ENCODE measurements at places on chromosomes 3 and 15. TPM values are rescaled to one million over a fixed set of nuclear protein-coding genes. Genes with fewer than 3 reads are reported as not detected.

The CP gene
- total RNA-seq = 225 TPM

DNA sequence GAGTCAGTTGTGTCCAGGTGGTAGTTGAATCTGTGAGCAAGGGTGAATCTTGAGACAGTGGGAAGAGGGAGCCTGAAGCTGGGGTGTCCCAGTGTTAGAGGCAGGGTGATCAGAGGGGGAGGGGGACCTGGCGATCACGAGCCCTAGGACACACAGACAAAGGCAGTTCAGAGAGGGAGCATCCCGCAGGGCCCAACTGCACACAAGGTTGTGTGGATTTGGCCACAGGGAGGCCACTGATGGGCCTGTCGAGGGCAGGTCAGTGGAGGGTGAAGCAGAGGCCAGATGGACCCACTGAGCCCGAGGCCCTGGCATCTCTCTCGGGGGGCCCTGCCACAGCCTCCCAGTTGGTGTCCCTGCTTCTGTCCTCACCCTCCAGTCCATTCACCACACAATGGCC lies 48.6 kb upstream of the SMAD6 start:
- H3K4me3 ChIP-seq = no peak overlapping the region
- no peaks in the 10 kb centered on the region for H3K36me3 ChIP-seq
- H3K27me3 ChIP-seq = no peaks in the 10 kb centered on the region
- H3K27ac ChIP-seq = no peak overlapping the region

The ETV5 gene
- total RNA-seq = 25.5 TPM

The KIF7 gene
- total RNA-seq = 17.5 TPM

The FBXW12 gene
- not detected for total RNA-seq

GRCh38 chr15:92899601-92899947 lies 550 bp upstream of the CHD2 start:
- no peaks in the 10 kb centered on the region for H3K27me3 ChIP-seq
- H3K27ac ChIP-seq = no peak overlapping the region
- H3K4me3 ChIP-seq = peak overlapping the region; percentile 100
- no peak for DNase-seq
- H3K4me1 ChIP-seq = no peaks in the 10 kb centered on the region

DNA sequence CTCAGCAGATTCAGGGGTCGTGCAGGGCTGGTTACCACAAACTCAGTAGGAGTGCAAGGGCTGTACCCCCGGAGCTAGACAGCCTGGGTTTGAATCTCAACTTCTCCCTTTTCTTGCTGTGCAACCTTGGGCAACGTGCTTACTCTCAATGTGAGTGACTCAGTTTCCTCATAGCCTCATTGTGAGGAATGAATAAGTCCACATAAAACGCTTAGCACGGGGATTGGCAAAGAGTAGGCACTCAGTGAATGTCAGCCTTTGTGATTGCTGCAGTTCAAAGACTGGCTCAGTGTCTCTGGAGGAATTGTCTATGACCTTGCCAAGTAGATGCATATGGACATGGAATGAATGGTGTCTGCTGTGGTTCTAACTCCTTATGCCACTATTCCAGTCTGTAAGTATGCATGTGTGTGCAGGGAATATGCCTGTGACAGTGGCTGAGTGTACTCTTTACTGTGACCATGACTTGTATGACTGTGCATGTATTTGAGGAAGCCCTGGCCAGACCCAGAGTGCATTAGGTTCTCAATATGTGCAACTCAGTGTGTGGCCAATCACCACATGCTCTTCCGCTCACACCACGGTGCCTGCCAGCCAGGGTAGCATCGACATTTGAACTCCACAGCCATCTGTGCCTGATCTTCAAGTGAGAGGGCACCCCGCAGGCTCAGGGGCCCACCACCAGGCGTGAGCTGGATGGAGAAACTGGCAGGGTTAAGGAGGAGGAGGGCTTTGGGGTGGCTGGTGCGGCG lies 900 bp upstream of the HYAL3 start:
- H3K27ac ChIP-seq = peak overlapping the region; percentile 59
- no peak overlapping the region for H3K4me3 ChIP-seq
- DNase-seq = no peak
- H3K27me3 ChIP-seq = no peaks in the 10 kb centered on the region

DNA sequence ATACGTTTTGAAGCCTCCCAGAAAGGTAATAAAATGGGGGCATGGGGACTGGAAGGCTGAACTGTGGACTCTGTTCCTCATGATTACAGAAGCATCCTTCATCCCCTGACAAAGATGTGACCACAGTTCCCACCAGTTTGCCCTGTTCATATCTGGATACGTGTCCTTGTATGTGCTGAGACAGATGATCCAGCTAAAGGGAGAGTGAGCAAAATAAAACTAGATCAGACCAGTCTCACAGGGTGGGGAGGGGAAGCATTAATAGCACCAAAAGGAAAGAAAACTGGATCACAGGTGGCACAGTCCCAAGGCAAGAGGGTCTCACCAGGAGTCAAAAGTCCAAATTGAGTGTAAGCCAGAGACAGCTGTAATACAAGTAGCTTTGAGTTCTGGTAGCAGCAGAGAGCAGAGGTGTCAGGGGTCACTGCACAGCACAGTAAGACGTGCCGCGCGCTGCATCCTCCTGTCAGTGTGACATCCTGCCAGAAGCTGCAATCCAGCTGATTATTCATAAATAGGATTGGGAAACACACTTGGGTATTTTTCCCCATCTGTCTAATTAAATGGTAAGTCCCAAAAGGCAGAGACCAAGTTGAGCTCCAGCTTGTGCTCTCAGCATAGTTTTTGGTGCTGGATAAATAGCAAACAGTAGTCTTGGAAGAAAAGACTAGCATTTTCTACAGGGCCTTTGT lies 560.0 kb upstream of the CFAP20DC start:
- H3K27me3 ChIP-seq = no peaks in the 10 kb centered on the region
- no peak for DNase-seq
- no peak overlapping the region for H3K4me3 ChIP-seq
- no peak overlapping the region for H3K27ac ChIP-seq

GRCh38 chr3:45606991-45607712 lies 12.6 kb downstream of the LIMD1 start:
- no peak overlapping the region for H3K4me3 ChIP-seq
- no peaks in the 10 kb centered on the region for H3K36me3 ChIP-seq
- DNase-seq = no peak
- H3K4me1 ChIP-seq = peaks cover 24% of the 10 kb centered on the region

The KCNMB2 gene
- total RNA-seq = not detected

The STAC gene
- total RNA-seq = 14.2 TPM

The LOXL1 gene
- total RNA-seq = 115 TPM

GRCh38 chr3:197795200-197795599 lies 4.1 kb downstream of the LRCH3 start:
- H3K27ac ChIP-seq = peak overlapping the region; percentile 60
- DNase-seq = no peak
- H3K27me3 ChIP-seq = no peaks in the 10 kb centered on the region
- peaks cover 7% of the 10 kb centered on the region for H3K4me1 ChIP-seq

GRCh38 chr3:102599819-102600576 lies 165.2 kb downstream of the ZPLD1 start:
- no peaks in the 10 kb centered on the region for H3K27me3 ChIP-seq
- no peak overlapping the region for H3K4me3 ChIP-seq
- H3K36me3 ChIP-seq = no peaks in the 10 kb centered on the region
- H3K27ac ChIP-seq = no peak overlapping the region

The SPTSSB gene
- 0.39 TPM for total RNA-seq

DNA sequence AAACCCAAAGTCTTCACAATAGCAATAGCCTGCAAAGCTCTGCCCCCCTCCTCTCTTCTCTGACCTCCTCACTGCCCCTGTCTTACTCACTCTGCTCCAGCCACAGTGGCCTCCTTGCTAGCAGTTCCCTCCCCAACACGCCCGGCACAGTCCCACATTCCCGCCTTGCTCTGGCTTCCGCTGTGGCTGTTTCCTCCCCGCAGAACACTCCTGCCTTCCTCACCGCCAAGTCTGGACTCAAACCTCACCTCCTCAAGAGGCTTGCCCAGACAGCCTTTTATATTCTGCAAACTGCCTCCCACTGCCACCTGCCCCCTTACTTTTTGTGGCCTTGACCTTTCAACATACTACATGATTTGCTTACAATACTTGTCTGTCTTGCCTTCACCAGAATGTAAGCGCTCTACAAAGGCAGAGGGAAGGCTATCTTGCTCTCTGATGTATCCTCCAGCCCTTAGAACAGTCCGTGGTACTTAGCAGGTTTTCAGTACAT lies 406 bp upstream of the MPI start:
- no peak overlapping the region for H3K27ac ChIP-seq
- no peaks in the 10 kb centered on the region for H3K36me3 ChIP-seq
- peak; percentile 82 for DNase-seq
- H3K4me3 ChIP-seq = peak overlapping the region; percentile 2

DNA sequence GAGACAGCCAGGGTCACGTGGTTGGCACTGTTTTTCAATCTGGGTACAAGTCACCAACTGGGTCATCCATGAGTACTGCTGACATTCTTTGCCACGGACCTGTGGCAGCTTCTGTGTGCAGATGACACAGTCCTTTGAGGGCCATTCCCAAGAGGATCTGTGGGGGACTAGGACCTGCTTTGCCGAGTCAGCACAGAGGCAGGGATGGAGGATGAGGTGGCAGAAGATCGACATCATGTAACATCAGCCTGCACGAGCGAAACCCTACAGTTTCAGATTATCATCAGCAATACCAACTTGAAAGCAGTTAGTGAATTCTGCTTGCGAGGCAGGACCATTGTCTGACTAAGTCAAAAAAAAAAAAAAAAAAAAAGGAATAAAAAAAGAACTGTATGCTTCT lies 227.7 kb downstream of the FOXP1 start:
- DNase-seq = no peak
- no peaks in the 10 kb centered on the region for H3K36me3 ChIP-seq
- no peaks in the 10 kb centered on the region for H3K27me3 ChIP-seq
- no peak overlapping the region for H3K27ac ChIP-seq

GRCh38 chr15:78455749-78456148 lies 17.7 kb downstream of the IREB2 start:
- H3K27ac ChIP-seq = no peak overlapping the region
- H3K4me3 ChIP-seq = no peak overlapping the region
- H3K36me3 ChIP-seq = no peaks in the 10 kb centered on the region
- no peaks in the 10 kb centered on the region for H3K27me3 ChIP-seq

GRCh38 chr3:11613851-11614487 lies 29.7 kb downstream of the VGLL4 start:
- no peaks in the 10 kb centered on the region for H3K27me3 ChIP-seq
- DNase-seq = no peak
- H3K4me1 ChIP-seq = no peaks in the 10 kb centered on the region
- H3K4me3 ChIP-seq = no peak overlapping the region
- H3K27ac ChIP-seq = no peak overlapping the region

DNA sequence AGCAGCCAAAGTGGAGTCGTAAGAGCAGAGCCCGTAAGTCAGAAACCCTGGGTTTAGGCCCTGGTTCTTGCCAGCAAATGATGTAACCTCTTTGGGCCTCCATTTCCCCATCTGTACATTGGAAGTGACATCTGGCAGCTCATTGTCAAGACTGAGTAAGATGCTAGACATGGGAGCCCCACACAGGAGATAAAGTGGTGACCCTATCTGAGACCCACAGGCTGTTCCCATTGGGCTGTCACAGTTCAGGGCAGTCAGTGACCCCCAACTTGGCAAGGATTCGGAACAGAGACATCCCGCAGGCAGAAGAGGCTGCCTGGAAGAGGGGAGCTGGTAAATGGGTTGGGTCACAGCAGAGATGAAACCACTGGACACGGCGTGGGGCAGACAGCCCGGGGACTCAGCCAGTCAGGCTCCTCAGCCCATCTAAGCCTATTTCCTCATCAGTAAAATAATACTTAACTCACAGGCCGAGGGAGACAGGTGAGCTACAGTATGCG lies 1.8 kb downstream of the CLN6 start:
- H3K27me3 ChIP-seq = no peaks in the 10 kb centered on the region
- DNase-seq = no peak
- H3K4me3 ChIP-seq = no peak overlapping the region
- H3K27ac ChIP-seq = no peak overlapping the region
- no peaks in the 10 kb centered on the region for H3K36me3 ChIP-seq

The SLCO3A1 gene
- 60.7 TPM for total RNA-seq

The PLA2G4E gene
- not detected for total RNA-seq

DNA sequence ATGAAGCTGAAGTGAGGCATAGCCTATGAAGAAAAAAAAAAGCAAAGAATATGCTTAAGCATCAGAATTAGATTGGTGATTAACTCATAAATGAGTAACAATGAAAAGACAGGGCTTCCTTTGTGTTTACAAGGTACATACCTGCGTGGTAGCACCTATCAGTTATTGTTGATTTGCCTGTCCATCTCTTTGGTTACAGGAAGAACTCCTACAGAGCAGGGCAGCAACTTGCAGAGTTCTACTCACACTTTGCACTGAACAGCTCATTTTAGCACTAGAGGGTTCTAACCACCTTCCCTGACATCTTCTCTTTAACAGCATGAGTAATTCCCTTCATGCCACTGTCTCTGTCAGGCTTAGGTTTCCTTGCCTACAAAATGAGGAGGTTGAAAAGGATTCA lies 166.0 kb downstream of the DPH6 start:
- no peak overlapping the region for H3K4me3 ChIP-seq
- H3K27me3 ChIP-seq = no peaks in the 10 kb centered on the region
- no peaks in the 10 kb centered on the region for H3K36me3 ChIP-seq
- H3K27ac ChIP-seq = no peak overlapping the region
- no peak for DNase-seq
- H3K4me1 ChIP-seq = no peaks in the 10 kb centered on the region

The PRKCD gene
- 23.6 TPM for total RNA-seq

GRCh38 chr3:152100491-152101132 lies 168.1 kb upstream of the MBNL1 start:
- H3K4me1 ChIP-seq = peaks cover 6% of the 10 kb centered on the region
- H3K4me3 ChIP-seq = no peak overlapping the region
- H3K27ac ChIP-seq = no peak overlapping the region
- no peaks in the 10 kb centered on the region for H3K27me3 ChIP-seq
- H3K36me3 ChIP-seq = no peaks in the 10 kb centered on the region

The SLC9C1 gene
- total RNA-seq = 0.29 TPM

Data from aorta (tissue), 5 donors.